MM.1S (cell line): ENCODE measurements at places on chromosomes 6 and 20.
A peak's percentile ranks its signal among the peaks of the same experiment; 100 is the strongest.

DNA sequence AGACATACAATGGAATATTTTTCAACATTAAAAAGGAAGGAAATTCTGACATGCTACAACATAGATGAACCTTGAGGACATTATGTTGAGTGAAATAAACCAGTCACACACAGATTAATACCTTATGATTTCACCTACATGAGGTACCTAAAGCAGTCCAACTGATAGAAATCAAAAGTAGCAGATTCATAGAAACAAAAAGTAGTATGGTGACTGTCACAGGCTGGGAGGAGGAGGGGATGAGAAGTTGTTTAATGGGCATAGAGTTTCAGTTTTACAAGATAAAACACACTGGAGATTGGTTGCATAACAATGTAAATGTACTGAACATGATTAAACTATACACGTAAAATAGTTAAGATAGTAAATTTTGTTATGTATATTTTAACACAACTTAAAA lies 48.5 kb upstream of the OLIG3 start:
- DNase-seq: peak; percentile 43

GRCh38 chr6:128063850-128064539 lies 163.1 kb upstream of the THEMIS start:
- peak; percentile 60 for DNase-seq

DNA sequence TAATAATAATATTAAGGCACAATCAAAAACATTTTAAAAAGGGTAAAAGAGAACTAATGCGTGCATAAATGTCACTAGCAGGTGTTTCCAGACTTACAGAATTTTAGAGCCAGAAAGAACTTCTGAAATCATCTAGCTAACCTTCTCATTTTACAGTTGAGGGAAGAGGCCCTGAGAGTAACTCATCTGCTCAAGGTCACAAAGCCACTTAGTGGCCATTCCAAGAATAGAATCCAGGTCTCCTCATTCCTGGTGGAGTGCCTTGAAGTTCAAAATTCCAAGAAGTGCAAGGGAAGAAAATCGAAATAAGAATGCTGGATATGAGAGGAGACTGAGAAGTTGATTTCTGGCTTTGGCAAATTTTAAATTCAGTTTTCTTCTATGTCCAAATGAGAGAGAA lies 3.2 kb upstream of the KIAA0408 start:
- no peak for DNase-seq

DNA sequence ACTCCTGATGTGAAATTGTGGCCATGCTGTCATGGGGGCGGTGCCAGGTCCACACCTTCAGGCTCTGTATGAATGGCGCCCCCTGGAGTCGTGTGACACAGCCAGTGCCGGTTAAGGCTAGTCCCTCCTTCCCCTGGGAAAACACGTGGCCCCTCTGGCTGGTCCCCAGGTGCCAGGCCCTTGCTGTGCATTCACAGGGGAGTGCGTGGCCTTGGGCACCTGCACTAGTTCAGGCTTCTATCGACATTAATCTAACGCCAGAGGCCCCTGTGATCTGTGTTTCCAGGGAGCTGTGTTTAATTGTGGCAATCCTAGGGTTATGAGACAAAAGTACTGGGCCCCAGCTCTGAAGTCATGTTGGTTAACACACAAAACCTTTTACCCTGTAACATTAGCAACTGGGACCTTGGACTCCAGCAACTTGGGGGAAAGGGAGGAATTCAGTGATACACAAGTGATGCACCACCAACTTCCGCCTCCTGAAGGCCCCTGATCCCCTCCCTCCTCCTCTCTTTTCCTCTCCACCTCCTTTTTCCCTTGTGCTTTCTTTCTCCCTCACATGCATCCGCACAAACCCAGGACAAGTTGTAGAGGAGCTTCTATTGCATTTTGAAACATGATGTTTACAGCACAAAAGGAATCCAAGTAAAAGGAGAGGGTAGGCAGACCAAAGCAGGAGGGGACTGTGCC lies 74.0 kb downstream of the SSR1 start:
- DNase-seq: peak; percentile 65

- DNase-seq: no peak
Measured at GRCh38 chr20:40682104-40682981, 6.7 kb downstream of the MAFB start.

DNA sequence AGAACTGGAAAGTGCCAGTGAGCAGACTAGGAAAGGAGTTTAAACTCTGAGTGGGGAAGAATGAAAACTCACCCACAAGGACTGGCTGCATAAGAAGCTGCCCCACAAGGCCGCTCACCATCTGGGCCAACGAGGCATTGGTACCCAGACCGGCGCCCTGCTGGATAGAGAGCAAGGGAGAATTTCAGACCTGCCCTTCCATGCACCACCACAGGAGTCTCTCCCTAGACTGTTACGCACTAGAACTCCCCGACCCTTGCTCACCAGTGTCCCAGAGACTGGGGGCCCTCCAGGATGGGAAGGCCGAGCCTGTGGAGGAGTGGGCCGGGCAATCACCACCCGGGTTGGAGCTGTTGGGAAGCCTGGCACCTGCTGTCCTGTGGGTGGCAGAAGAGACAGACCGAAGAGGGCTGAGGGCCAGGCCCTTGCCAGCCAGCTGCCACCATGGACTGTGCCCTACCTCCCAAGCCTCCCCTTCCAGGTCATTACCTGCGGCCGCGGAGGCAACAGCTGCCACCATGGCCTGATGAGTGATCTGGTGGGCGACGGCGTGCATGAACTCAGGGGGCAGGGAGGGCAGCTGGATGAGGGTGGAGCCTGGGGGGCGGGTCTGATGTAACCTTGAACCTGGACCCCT lies 8.5 kb downstream of the BAG6 start:
- no peak for DNase-seq

GRCh38 chr6:136178749-136179148 lies 71.4 kb downstream of the MTFR2 start:
- DNase-seq: no peak

GRCh38 chr20:33828967-33829560 lies 17.9 kb downstream of the CHMP4B start:
- no peak for DNase-seq

DNA sequence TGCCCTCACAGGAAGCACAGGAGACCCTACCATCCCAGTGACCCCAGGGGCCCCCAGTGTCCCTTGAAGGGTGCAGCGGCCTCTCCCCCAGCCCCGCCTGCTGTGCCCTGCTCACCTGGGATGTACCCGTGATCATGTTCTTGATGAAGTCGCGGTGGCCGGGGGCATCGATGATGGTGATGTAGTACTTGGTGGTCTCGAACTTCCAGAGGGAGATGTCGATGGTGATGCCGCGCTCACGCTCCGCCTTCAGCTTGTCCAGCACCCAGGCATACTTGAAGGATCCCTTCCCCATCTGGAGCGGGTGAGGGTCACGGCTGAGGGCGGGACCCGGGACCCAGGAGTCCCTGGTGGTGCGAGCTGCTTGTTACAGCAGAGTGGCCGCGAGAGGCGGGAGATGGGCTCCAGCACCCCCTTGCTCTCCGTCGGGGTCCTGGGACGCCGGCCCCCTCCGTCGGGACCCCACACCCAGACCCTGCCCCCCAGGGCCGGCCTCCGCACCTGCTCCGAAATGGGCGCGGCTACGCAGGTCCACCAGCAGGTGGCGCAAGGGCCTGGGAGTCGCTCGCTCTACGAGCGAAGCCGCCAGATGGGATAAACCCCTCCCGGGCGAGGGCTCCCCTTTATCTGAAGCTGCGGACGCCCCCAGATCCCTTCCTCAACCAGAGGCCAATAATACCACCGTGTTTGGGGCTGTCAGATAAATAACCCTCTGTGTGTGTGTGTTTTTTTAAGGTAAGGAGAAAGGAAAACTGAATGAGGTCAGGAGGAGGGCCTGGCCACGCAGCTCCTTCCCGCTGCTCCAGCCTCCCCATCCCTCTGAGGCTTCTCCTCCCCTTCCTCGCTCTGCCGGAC lies 2.9 kb downstream of the EEF1A2 start:
- peak; percentile 70 for DNase-seq

- DNase-seq: no peak
Measured at GRCh38 chr20:6311841-6312655, 189.2 kb upstream of the FERMT1 start.

DNA sequence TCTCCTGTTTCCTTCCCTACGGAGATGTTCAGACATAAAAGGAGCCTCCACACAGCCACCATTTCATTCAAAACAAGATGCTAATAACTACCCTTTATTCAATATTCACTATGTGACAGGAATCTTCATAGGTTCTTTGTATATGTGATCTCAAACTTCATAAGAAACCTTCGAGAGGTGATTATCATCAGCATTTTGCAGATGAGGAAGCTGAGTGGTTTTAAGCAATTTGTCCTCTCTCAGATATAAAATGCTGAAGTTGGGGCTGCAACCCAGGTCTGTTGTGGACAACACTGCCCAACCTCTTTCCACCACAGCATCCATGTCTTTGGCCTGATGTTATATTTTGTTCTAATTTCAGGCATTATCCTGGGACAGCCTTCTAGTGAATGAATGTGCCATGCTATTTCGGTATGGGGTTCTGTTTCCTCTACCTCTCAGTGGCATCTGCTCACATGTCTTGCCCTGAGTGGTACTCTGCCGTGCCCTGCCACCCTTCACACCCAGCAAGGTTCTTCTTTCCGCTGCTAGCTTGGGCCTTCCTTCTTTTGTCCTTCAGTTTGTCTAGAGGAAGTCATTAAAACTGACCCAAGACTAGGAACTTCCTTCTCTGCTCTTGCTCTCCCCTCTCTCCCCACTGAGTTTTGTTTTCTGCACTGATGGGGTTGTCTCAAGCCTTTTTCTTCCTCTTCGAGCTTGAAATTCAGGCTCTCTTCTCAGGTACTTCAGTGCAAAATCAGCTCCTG lies 300.9 kb upstream of the PRDM1 start:
- DNase-seq: no peak

GRCh38 chr6:138520463-138520862 lies 21.2 kb upstream of the NHSL1 start:
- DNase-seq: peak; percentile 29

- no peak for DNase-seq
Measured at GRCh38 chr6:84224251-84224650, 3.2 kb downstream of the CEP162 start.

GRCh38 chr6:14123386-14124111 lies 6.0 kb downstream of the CD83 start:
- no peak for DNase-seq

- peak; percentile 6 for DNase-seq
Measured at GRCh38 chr6:164911151-164911550, 398.3 kb downstream of the C6orf118 start.

DNA sequence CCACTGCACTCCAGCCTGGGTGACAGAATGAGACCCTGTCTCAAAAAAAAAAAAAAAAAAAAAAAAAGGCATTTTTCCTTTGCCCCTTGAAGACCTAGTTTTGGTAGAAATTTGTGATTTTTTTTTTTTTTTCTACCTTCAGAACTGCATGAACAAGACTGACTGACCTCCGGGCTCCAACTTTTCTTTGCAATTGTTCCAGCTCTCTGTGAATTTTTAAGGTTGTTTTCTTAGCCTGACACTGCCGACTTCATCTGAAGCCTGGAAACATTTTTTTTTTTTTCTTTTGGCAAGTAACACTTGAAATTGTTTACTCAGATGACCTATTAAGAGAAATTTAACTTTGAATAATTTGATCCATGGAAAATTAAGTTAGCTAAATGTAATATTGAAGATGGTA lies 73.0 kb downstream of the SLC24A3 start:
- no peak for DNase-seq

- no peak for DNase-seq
Measured at GRCh38 chr20:58251979-58252591, 23.6 kb upstream of the ANKRD60 start.

DNA sequence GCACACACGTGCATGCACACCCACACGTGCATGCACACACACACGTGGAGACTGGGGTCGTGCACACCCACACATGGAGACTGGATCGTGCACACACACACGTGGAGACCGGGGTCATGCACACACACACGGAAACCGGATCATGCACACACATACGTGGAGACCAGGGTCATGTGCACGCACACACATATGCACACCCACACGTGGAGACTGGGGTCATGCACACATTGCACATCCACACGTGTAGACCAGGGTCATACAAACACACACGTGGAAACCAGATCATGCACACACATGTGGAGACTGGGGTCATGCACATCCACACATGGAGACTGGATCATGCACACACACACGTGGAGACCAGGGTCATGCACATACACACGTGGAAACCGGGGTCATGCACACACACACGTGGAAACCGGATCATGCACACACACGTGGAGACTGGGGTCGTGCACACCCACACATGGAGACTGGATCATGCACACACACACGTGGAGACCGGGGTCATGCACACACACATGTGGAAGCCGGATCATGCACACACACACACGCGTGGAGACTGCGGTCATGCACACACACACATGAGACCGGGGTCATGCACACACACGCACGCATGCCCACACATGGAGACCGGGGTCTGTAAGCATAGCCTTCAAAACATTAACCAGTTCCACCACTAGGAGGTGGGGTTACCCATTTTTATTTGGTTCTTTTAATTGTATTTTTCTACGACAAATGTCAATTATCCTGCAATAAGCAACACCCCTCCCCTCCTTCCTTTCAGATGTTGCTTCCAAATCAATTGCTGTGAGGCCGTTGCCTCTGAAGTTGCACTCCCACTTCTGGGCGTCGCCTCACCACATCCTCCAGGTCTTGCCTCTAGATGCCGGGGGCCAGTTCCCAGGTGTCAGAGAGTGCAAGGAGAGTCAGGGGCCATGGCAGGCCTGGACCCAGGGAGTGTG lies 95.8 kb downstream of the TMEM242 start:
- no peak for DNase-seq

GRCh38 chr6:13558718-13559117 lies 15.7 kb upstream of the SIRT5 start:
- no peak for DNase-seq

GRCh38 chr6:106885679-106886078 lies 88.8 kb downstream of the CD24 start:
- no peak for DNase-seq

- no peak for DNase-seq
Measured at GRCh38 chr6:126539022-126539421, 199.1 kb downstream of the CENPW start.

- peak; percentile 39 for DNase-seq
Measured at GRCh38 chr20:32031007-32031958, 20.8 kb upstream of the HCK start.

DNA sequence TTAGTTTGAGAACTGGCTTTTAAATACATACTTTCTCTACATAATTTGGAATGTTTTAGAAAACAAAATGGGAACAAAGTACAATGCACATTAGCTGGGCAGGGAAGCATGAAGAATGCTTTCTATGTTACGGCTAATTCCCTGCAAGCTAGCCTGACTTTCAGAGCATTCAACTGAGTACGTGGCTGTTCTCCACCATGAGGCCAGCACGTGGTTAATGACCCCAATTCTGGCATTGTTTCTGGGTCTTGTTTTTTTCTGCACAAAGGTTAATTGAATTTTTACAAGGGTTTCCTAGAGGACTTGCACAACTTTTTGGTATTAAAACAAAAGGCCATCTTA lies 208.6 kb upstream of the AGPAT4 start:
- DNase-seq: no peak

- DNase-seq: peak; percentile 42
Measured at GRCh38 chr6:156686301-156686994, 90.7 kb upstream of the ARID1B start.

DNA sequence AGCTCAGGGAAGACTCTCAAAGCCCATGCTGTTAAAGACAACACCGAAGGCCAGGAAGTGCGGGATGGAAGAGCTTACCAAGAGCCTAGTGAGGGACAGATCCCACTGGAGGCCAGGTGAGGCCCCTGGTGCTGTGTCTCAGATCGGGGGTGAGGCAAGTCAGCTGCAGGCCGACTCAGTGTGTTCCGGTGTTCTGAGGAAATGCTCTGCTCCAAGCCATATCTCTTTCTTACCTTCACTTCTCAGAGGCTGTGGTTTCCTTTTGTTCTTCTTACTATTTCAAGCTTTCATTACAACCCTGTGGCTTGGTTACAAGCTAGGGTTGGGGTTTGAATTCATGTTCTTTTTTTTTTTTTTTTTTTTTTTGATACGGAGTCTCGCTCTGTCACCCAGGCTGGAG lies 114.3 kb upstream of the ZFP64 start:
- no peak for DNase-seq
